ENCODE measurements at places on chromosomes 3 and 15.

- DNase-seq = no peak
Measured at GRCh38 chr3:151615464-151615863, 118.3 kb upstream of the AADACL2 start.

DNA sequence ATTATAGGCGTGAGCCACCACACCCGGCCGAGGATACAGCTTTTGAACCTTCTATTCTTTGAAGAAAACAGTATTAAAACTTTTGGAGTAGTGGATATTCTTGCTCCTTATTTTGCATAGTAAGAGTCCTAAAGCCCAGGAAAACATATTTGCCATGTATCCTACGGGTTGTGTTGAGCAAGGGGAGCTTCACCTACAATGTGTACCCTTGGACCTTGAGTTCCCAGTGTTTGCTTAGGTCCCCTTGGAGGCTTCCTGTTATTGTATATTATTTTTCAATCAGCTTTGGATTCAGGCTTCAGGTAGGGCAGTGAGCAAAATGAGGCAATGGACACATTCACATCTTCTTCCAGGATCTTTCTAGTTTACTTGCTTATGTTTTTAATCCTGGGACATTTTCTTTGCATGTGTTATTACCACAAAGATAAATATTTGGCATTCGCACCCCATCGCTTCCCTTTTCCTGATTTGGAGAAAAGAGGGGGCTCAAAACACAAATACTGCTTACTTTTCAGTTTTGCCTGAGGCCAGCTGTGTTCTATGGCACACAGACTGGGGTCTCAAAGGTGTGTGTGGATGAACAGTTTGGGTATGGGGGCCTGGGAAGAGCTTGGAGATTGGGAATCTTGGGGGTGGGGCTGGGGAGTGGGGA, 88.7 kb downstream of the FNDC3B start:
- no peak for DNase-seq

DNA sequence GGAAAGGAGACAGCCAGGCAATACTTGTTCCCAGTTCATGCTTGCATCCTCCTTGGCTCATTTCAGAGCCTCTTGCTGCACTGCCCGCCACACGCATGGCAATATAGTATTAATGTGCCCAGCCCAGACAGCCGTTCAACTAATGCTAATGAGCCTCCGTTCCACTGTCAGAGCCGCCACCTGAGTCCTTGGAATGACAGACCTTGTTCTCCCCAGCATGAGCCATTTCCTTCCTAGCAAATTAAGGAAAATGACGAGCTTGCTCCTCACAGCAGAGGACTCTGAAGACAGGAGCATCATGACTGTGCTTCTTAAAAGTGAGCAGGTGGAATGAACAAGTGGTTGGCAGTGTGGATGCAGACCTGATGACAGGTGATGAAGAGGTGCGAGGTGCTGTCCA, 10.8 kb upstream of the LRRC15 start:
- DNase-seq = no peak

GRCh38 chr15:77859491-77860060, 217.9 kb downstream of the TBC1D2B start:
- DNase-seq = no peak

- no peak for DNase-seq
Measured at GRCh38 chr15:80437334-80437891, 33.2 kb downstream of the ARNT2 start.

DNA sequence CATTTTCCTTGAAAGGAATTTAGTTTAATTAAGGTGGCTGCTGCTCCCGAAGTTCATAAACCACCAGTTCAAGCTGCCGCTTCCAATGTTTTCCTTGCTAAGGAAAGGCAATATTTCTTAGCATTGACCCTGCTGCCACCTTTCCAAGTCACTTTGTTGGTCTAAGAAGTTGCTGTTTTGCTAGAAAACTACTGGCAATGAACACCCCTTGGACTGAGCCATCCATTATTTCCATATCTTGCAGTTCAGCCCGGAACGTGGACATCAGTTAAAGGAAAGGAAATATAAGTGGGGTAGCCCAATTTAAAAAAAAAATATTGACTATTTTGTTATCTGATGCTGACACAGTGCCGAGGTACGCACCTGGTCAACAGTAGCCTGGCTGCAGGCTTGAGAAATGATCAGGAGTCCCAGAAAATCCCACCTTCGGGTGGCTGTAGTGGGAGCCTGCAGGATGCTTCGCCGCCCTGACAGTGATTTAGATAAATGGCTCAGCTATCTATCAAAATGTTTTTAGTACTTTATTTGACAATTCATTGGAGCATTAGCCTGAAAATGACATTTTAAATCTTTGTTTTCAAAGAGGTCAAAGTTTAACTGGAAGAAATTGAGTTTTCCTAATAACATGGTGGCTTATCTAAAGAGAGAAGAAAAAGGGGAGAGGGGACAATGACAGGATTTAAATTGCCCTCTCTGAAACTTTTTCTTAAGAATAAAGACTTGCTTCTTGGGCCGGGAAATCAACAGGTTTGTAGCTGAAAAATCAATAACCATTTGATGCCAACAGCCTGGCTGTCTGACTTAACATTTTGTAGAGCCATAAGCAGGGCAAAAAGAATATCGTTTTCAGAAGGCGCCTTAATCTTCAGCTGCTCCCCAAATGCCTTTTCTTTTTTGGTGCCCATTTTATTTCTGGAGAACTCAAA, 1.6 kb downstream of the RARB start:
- no peak for DNase-seq

- no peak for DNase-seq
Measured at GRCh38 chr3:42663581-42664437, 10.3 kb downstream of the ZBTB47 start.

GRCh38 chr3:182937293-182938051, 42.9 kb downstream of the DCUN1D1 start:
- no peak for DNase-seq

DNA sequence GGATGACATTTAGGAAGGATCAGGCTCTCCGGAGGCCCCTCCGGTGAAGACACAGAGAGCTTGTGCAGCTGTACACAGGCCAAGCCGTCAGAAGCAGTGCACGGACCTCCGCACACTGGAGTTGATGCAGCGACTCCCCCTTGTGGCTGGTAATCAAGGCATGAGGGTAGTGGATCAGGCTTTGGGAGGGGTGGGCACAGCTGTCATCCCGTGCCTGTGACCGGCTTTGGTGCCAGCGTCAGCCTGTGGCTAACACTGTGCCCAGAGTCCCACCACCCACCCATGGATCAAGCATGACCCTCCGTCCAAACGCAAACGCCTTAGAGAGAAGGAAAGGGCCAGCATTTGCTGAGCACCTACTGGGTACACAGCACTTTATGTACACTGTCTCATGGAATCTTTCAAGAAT, 8.2 kb upstream of the GRIP2 start:
- DNase-seq = no peak

DNA sequence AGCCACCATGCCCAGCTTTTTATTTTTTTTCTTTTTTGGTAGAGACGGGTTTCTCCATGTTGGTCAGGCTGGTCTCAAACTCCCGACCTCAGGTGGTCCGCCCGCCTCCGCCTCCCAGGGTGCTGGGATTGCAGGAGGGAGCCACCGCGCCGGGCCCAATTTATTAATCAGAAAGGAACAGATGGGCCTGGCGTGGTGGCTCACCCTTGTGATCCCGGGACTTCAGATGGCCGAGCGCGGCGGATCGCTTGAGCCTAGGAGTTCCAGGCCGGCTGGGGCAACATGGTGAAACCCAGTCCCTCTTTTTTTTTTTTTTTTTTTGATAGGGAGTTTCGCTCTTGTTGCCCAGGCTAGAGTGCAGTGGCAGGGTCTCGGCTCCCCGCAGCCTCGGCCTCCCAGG, 64.6 kb downstream of the GOLGA6L7 start:
- no peak for DNase-seq

DNA sequence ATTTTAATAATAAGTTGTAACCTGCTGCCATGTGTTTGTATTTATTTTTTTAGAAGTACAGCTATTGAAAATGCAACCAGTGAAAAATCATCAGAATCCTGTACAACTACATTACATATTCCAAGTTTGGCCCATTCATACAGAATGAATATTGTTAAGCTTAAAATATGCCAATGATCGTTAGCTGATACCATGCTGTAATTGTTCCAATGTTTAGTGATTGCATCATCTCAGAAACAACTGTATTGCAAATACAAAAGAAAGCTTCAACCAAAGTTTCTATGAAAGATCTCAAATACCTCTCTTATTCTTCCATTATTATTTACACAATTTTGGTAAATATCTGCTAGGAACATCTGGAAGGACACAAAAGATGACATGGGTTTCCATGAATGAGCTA, 51.6 kb upstream of the ALCAM start:
- no peak for DNase-seq

GRCh38 chr15:100721758-100722550, 119.6 kb downstream of the ASB7 start:
- DNase-seq = no peak

GRCh38 chr15:25767356-25768151, 95.6 kb downstream of the ATP10A start:
- no peak for DNase-seq

- DNase-seq = no peak
Measured at GRCh38 chr3:184368116-184368515, 6.6 kb downstream of the POLR2H start.
